ENCODE measurements at places on chromosomes 7 and 10.

DNA sequence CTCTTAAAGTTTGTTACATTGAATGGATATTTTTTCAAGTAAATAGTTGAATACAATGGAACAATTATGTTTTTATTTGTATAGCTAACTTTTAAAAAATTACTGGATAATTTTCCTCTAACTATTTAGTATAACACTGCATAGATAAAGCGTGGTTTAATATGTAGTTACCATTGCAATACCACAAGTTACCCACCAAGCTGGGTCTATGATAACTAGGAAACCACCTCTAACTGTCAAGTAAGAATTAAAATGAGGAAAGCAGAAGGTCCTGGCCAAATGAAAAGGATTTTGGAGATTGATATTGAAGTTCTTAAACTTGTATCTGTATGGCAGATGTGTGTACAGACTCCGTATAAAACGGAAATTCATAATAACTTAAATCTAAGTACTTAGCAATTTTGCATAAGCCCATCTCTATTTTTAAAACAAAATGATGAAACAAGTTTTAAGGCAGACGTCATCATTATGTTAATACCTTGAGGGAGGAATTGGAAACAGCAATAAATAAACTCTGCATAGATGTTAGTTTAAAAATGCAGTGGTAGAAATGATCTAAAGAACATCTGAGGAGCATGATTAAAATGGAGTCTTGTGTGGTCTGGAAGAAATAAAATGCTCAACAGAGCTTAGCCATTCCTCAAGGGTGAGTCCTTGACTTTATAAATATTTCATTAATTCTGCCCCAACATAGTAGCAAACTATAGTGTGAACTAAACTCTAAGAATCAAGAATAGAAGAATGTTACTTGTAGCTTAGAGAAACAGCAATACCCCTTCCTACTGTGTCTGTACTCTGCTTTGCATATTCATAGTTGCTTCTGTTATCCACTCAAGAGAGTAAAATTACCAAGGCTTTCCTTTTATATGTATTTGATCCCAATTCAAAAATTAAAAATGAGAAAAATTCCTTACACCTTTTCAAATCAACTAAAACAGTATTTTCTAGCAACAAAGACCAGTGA lies 206.4 kb upstream of the FERD3L start:
- DNase-seq, result no peak

DNA sequence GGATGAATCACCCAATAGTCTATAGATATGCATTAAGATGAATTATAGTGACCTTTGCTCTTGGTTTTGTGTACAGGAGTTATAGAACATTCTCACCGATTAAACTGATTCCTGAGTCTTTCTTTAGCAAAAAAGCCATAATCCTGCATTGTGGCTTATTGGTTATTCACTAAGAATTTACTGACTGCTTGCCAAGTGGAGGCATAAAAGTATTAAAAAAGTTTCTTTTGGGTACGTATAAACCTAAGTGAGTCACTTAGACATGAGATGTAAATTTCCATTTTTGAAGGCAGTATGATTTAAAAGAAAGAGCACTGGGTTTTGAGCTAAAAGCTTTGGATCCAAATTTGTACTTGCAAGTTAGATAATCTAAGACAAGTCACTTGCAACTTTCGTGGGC lies 100.7 kb downstream of the CDK6 start:
- no peak for DNase-seq

DNA sequence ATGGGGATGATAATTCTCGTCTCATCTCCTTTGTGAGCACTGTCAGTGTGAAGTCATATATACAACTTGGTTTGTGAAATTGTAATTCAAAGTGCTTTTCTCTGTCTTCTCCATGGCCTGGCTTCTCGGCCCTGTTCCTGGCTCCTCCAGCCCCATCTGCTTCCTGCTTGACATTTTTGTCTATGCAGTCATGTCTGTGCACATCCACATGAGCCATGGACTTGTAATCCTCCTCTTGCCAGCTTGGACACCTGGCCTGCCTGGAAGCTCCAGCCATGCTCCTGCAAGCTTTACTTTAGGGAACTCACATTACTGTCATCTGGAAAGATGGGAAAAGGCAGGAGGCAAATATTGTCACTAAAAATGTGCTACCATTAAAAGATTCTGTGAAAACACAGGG lies 576.0 kb upstream of the DPP6 start:
- no peak for DNase-seq

DNA sequence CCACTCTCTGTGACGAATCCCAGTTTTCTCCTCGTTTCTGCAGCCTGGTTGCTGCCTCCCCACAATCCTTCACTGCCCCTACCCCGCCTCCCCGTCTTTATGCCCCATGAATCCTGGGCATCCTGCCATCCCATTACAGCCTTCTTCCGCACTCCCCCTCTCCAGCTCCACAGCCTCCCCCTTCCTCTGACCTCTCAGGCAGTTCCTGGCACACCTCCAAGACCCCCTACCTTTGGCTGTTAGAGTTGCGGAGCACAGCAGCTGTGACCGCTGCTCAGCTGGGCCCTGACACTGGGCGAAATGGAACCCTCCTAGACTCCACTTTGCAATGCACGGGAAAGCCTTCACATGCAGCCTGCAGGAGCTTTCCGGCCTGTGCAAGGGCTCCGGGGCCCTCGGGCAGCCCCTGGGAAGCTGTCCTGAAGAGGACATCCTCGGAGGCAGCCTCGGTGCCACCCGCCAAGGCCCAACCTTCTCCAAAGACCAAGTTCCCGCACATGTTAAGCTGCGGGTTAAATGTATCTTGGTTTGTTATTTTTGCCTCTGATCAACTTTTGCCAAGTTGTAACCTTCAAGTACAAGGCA lies 400.7 kb upstream of the MKI67 start:
- DNase-seq, result no peak

DNA sequence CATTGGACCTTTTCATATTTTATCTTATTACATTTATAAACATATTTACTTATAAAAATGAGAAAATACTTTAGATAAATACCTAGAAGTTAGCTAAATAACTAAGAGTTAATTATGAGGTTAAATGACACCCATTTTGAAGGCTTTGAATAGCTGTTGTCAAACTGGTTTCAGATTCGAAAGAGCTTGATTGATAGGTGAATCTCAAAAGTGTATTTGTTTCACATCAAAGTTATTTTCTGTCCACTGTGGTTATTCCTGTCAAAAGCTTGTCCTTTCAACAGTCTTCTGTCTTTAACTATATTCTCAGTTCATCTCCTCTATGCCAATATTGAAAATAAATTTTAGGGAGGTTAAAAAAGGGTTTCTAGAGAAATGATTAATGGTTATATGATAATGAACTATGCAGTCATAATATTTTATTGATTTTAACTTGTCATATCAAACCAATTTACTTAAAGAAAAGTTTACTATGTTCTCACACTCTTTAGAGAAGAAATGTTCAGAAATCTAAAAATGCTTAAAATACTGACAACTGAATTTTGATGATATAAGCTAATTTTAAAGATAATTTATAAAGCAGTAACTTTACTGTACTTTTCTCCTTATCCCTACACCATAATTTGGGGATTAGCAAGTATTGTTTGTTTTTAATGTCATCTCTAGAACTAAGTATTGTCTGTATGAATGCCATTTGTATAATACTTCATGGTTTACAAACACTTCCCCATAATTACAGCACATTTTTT lies 72.0 kb upstream of the FOXP2 start:
- no peak for DNase-seq

DNA sequence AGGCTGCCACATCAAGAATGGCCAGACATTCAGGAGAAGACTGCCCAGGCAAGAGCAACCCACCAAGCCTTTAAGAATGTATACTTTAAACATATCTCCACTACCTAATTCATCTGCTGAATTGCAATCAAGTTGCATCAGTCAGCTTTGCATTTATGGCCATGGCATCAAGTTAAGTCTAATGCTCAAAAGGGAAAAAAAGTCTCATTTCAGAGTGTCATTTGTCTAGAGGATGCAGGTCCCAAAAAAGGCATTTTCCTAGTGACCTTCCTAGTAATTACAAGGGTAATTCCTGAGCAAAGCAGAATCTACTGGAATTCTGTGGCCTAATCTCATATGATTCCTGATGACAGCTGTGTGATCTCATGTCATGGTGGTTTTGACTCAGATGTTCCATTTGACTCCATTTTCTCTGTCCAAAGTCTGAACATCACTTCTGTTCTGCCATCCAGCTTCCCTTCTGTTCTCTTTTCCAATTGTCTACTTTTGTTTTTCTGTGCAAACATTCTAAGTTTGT lies 7.3 kb upstream of the CABCOCO1 start:
- no peak for DNase-seq

DNA sequence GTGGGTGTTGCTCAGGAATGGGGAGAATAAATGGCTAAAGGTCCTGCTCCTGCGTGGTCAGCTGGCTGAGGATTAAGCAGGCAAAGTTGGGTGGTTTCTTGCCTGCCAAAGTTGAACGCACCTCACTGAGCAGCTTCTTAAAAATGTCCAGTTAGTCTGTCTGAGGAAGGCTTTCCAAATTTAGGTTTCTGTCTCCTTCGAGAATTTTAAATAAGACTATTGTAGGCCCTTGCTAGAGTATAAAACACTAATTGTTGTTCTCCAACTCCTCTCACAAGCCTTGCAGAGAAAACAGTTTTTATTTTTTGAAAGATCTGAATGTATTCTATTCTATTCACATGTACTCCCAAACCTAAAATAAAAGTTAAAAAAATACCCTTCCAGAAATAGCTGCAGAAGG lies 122.0 kb upstream of the LAMB4 start:
- no peak for DNase-seq

DNA sequence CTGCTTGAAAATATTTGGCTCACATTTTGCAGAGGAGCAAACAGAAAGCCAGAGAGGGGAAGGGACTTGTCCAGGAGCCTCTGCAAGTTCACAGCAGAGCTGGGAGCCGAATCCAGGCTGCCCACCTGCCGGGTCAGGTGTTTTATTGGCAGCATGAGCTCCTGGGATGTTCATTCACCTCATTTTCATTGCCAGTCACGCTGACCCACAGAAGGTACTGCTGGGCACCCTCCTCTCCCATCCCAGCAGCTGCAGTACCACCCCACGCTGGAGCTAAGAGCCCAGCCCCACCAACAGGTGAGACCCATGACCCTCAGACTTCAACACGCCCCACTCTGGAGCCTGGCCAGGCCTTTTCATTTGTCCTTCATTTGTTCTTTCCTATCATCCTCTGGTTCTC lies 102.7 kb downstream of the GRID1 start:
- no peak for DNase-seq

GRCh38 chr10:11262494-11263345 lies 245.0 kb downstream of the CELF2 start:
- no peak for DNase-seq

- no peak for DNase-seq
These were observed 58.7 kb upstream of the ANTXRL start for GRCh38 chr10:46227936-46228562.

DNA sequence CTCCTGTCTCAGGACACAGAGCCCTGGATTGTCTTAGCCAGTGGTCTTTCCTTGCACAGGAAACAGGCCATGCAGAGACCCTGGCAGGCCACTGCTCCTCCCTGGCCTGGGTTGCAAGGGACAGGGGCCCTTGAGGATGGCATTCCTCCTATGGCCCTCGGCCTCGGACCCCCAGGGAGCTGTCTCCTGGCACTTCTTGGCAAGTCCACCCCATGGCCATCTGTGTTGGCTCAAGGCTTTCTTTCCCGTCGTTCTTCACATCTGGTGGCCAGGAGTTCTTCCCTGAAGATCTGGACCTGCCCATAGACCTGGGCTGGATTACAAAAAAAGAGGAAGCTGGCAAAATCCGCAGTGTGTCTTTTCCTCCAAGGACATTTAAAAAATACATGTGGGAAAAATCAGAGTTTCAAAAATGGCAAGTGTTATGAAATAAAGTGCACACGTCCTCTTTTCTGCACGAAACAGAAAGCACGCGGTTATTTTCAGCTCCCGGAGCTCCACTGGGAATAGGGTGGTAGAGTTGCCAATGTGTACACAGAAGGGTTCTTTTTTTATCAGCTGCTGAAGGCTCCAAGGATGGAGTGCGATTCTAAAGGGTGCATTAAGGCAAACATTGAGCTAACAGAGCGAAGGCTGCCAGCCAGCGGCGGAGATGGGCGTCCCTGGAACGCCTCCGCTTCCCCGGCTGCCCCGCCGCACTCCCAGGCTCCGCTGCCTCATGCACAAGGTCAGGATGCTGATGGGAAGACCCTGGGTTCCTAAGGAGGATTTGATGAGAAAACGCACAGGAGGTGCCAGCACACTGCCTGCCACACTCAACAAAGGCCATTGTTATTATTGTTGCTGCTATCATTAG lies 62.8 kb upstream of the FAM20C start:
- no peak for DNase-seq

DNA sequence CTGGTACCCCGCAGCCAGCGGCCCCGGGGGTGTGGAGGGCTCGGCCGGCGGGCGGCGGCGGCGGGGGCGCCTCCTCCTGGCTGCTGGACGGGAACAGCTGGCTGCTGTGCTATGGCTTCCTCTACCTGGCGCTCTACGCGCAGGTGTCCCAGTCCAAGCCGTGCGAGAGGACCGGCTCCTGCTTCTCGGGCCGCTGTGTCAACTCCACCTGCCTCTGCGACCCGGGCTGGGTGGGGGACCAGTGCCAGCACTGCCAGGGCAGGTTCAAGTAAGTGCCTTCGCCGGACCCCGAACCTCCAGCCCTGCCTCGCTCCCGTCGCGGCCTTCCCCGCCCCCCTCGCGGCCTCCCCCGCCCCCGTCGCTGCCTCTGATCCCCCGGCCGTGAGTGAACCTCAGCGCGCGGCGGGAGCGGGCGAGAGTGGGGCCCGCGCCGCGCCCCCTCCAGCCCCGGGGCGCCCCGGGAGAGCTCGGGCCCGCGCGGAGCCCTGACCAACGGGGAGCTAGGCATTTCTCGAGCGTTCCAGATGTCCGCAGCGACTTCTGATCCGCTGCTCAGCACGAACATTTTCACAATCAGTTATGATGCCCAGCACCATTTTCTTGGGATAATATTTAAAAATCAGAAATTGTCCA lies 727 bp downstream of the ATRNL1 start:
- no peak for DNase-seq

All from NCI-H187 (cell line).